GM04504 (cell line): ENCODE measurements at places on chromosomes 11 and 22.

- no peak for DNase-seq
Measured at GRCh38 chr11:69484427-69485259, 3.2 kb downstream of the LINC01488 start.

DNA sequence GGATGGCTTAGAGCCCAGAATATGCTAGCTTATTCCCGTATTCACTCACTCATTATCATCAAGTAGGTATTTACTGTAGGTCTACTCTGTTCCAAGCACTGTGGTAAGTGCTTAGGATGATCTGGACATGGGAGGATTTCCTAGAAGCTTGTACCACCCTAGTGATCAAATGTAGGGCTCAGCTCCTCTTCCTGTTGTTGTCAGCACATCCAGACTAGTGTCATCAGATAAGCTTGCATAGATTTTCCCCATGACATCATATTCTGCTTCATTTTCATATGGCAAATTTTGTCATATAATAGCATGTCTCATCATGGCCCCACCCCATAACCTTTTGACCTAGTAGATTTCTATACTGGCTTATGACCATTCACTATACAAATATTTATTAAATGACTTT lies 19.3 kb upstream of the NUCB2 start:
- DNase-seq: no peak

DNA sequence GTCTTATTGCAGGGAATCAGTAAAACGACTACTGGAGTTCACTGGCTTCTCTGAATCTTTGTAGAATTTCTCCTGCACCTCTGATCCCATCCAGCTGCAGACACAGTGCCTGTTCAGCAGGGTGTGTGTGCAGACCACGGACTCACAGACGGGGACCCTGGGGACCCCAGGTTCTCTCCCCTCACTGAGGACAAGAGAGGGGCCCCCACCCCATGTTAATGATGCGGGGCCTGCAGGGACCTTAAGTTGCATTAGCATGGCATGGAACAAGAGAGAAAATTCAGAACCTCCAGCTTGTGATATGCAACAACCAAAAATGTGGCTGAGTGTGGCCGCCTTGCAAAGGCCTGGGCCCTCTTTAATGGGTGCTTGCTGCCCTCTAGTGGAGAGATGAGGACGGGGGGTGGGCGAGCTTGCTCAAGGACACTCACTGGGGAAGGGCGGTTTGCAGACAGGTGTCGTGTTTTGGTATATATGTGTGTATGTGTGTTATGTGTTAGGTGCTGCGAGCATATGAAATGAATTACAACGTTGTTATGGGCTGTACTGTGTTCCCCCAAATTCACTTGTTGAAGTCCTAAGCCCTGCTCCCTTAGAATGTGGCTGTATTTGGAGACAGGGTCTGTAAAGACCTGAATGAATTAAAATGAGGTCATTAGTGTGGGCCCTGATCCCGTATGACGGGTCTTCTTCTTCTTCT lies 84.4 kb upstream of the SEPTIN5 start:
- peak; percentile 37 for DNase-seq

DNA sequence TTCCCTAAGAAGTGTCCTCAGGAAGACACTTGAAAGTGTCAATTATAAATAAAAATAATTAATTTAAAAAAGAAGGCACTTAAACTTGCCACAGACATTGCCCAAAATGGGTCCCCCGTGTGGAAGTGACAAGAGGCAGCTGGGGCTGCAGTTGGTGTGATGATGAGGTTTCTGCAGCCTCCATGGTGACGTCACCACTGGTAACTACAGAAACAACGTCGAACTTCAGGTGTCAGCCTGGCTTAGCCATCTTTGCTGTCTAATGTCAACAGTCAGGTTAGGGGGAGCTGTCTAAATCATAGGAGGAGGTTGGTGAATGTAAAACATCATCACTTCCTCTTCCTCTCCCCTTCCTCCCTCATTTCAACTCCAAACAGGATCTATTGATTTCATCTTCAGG lies 328.6 kb downstream of the MN1 start:
- DNase-seq: no peak

DNA sequence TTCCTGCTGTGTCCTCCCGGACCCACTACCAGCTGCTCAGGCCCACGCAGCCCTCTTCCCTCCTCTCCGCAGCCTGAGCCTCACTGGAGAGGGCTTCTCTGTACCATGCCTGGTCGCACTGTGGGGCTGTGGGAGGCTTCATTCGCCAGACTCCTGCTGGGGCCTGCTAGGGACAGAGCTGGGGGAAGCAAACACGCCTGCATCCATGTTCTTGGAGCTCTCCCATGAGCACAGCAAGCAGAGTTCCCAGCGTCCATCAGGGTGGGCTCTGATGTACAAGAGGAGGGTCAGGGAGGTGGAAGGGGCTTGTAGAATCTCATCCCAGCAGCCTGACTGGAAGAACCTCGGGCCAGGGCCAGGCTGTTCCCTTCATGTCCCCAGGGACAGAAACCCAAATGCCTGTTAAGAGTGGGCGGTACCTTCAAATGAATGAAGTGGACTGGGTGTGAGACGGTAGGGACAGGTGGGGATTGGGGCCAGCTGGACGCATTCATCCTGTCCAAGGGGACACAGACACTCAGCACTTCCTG lies 59.9 kb downstream of the MPPED1 start:
- DNase-seq: no peak

GRCh38 chr11:118294053-118294452 lies 10.5 kb upstream of the CD3E start:
- no peak for DNase-seq

DNA sequence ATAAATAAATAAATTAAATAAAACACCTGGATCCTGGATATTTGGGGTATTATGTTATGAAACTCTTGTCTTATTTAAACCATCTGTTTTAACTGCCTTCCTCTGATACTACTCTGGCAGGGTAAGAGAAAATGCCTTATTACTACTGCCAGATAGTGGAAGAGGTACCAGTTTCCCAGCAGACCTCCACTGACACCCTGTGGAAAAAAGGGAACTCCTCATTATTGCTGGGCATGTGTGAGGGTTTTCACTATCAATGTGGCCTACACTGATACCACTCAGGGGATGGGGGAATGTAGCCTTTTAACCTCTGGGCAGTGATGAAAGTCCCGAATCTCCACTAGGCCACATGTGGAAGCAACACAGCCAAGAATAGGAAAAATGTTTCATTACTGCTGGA lies 121.0 kb downstream of the LUZP2 start:
- DNase-seq: no peak

DNA sequence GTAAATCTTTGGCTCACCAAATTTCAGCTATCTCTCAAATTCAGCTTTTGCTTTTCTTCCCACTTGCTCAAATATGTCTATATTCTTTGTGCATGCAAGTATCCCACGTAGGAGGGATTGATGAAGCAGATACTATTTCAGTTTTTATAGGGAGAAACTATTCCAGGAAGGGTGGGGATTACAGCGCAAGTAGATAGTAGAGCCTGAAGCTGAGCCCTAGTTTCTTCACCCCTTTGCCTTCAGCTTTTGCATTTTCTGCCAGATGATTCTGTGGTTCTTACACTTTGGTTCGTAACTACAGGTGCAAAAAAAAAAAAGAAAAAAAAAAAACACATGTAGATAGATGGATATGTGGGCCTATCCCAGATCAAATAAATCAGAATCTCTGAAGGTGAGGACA lies 3.1 kb upstream of the ACP2 start:
- DNase-seq: no peak

DNA sequence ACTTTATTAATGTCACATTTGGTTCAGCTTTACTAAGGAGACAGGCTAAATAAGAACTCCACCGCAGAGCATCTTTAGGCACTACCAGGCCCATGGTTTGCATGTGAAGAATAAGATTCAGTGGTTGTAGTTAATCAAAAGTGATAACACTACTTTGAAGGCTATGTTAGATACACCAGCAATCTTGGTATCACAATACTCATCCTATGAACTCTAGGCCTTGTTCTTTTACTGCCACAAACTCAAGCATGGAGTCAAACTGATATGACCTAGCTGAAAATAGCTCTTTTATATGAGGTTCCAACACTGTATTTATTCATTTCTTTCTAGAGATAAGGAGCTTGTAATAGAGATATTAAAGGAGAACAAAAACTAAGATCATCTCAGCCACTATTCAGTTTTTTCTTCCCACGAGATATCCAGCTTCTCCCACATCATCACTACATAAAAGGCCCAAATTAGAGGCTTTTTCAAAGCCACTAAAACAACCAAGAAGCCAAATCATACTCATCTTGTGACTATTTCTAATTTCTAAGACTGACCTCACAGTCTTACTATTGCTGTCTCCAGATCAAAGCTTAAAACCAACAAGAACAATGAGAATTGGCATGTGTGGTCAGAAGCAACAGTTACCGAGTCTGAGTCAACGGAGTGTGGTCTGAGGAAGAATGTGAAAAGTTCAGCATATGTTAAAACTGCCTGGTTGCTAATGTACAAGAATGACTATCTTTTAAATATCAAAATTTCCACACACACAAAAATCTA lies 25.1 kb upstream of the GUCY1A2 start:
- DNase-seq: peak; percentile 83

- DNase-seq: no peak
Measured at GRCh38 chr11:64359712-64360445, 917 bp downstream of the RPS6KA4 start.

GRCh38 chr11:2524446-2525165 lies 79.8 kb downstream of the KCNQ1 start:
- no peak for DNase-seq

- DNase-seq: no peak
Measured at GRCh38 chr22:33357981-33358399, 299.8 kb upstream of the SYN3 start.

DNA sequence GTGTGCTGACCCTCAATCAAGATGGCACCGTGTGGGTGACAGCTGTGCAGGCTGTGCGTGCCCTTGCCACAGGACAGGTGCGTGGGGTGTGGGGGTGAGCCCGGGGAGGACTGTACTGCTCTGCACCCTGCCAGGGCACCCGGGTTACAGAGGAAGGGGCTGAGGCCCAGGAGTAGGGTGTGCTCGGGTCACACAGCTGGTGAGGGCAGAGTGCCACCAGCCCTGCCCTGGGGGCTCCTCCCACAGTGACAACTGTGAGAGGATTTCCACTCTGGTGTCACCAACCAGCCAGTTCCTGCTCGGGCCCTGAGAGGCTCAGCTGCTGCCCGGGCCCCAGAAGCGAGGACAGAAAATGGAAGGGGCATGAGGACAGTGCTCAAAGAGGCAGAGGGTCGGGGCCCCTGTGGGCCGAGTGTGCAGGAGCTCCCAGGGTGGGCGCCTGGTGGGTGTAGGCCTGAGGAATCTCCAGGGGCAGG lies 20.5 kb downstream of the TRMU start:
- no peak for DNase-seq

DNA sequence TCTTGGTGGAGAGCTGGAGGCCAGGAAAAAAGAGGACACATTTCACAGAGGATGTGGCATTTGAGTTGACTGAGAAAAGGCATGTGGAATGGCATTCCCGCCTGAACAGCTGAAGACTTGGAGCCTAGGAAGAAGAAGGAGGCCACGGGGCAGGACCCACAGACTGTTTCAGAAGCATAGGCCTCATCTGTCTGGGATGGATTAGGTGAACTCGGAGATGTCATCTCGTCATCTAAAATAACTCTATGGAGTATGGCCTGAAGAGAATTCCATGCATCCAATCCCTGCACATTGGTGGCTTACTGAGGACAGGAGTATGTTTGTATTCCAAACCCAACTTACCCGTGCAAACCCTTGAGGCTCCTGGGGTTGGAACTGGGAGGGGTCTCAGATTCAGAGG lies 16.4 kb downstream of the SPATA19 start:
- no peak for DNase-seq

- DNase-seq: no peak
Measured at GRCh38 chr11:56196705-56197104, 20.3 kb downstream of the OR5J2 start.

DNA sequence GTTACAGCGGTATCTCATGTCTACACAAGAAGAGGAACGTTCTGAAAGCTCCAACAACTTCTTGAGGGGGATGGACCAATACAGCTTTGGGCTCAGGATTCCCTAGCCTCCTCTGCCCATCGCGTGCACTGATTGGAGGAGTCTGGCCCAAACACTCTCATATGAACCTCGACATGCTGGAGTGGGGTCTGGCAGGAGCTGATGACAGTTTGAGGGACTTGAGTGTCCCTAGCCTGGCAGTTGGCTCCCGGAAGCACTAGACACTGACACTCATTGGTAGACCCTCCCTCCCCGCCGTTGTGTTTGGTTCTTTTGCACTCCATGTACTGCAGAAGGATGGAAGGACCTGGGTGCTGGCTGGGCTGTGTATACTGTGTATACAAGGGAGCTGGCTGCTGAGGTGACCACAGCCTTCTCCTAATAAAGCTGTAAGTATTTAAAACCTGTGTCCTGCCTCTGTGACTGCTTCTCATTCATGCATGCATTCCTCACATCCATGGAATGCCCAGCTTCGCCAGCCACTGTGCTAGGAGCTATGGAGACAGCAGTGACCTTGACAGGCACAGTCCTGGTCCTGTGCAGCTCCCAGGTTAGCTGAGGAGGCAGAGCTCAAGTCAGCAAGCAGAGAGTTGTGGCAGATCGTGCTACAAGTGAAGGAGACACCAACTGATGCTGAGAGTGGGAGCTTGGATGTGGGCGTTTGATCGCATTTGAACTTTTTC lies 27.9 kb downstream of the ADAMTS15 start:
- DNase-seq: no peak

- no peak for DNase-seq
Measured at GRCh38 chr22:34943830-34944229, 122.1 kb upstream of the ISX start.

DNA sequence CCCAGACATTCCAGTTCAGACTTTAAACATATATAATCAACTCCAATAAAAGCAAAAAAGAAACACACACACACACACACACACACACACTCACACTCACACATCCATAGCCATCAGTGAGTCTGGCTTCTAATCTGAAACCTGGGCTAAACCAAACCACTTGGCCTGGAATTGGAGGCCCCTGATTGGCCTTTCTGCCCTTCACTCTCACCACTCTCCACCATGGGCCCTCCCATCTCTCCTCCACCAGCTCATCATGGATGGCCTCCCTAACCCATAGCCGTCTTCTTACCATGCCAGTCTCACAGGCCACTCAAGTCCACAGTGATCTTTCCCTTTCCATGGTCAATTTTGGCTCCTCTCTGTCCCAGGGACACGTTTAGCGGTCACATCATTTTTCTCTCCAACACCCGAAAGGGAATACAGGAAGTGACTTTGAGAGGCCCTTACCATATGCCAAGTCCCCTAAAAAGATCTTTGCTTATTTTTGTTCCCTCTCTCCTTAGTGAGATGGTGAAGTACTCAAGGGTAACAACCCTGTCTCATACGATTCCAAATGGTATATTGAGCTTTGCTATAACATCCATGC lies 66.6 kb downstream of the ENDOD1 start:
- no peak for DNase-seq

DNA sequence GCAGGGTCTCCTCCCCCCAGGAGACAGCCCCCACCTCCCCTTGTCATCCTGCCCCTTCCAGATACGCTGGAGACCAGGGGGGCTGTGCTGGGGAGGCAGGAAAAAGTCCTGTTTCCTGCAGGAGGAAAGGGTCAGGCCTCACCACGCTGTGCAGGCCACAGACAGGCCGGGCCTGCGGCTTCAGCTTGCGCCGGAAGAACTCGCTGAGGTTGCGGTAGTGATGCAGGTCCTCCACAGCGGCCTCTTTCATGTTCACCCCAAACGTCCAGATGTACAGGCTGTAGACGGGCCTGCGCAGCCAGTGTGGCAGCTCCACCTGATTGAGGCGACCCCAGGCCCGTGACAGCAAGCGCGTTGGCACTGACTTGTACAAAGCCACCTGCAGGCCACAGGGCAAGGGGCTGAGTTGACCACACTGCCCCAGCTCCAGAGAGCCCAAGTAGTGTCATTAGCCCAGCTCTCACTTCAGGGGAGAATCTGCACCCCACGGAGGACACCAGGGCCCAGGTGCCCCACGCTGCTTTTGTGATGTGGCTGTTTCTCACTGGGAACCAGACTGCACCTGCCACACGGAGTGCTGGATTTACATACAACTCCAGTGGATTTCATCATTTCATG lies 40.4 kb downstream of the PISD start:
- no peak for DNase-seq
